ENCODE measurements at places on chromosomes 2 and 18.

- no peak for DNase-seq
Observed at GRCh38 chr2:55768991-55769390, 75.3 kb upstream of the PNPT1 start.

DNA sequence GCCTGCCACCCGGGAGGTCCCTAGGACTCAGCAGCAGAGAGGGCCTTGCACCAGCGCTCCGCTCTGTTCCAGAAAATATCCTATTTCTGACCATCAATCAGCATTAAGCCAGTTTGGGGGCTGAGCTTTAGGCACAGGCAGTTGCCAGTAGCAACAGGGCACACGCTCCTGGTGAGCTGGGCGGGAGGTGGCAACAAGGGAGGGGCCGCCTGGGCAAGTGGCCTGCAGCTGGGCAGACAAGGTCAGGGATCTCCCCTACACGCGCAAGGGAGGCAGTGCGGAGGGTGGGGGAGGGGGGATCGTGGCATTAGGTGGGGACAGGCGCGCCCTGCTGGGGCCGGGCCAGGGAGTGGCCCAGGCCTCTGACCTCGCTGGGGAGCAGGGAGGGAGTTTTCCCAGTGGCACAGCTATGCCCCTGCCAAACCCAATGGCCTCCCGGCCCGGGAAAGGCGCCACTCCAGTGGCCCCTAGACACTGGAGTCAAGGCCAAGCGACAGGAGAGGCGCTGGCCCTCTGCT is 302.8 kb downstream of the NCKAP5 start:
- peak; percentile 38 for DNase-seq

GRCh38 chr2:30422444-30423040 is 24.5 kb upstream of the LCLAT1 start:
- DNase-seq = no peak

DNA sequence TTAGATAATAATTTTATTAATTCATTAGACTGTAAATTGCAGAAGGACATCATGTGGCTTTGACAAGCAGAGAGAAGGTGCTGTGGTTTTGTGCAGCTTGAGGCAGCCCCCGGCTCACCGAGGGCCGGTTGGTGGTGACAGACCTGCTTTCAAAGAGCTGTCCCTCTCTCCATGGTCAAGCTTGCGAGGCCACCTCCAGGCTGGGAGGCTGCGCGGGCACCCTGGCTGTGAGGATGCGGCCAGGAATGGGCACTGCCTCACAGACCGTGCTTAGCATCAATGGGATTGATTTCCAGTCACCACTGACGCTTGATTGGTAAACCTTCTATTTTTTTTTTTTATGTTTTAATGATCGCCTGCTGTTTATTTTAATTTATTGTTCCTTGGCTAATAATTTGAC is 690.9 kb downstream of the GALR1 start:
- no peak for DNase-seq

DNA sequence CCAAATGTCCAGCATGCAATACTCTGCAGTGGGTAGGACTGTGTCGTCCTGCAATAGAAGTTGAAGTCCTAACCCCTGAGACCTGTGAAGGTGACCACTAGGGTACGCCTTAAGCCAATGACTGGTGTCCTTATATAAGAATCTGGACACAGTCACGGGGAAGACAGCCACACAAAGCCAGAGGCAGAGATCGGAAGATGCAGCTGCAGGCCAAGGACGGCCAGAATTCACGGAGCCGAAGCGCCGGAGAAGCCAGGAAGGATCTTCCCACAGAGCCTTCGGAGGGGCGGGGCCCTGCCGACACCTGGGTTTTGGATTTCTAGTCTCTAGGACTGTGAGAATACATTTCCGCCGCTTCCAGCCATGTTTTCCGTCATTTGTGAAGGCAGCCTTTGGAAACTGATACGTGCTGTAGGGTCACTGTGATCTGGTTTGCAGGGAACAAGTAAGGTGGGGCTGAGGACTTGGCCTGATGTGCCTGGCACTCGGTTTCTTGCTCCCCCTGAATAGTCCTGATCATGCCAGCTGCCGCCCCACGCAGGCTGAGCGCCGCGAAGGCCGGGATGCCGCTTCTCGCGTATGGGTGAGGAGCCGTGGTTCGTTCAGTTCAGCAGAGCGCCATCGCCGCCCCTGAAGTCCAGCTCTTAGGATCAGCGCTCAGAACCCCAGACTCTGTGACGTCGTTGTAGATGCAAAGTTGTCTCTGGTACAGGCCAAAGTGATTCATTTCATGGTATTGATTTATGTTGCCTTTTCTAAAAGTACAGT is 38.7 kb downstream of the PTGR3 start:
- DNase-seq = no peak

GRCh38 chr18:35658112-35658511 is 76.6 kb downstream of the GALNT1 start:
- no peak for DNase-seq
